ENCODE measurements at places on chromosomes 7 and 10.

GRCh38 chr10:64430690-64431323, 909.6 kb downstream of the REEP3 start:
- no peak for DNase-seq

GRCh38 chr10:79547973-79548372, 12.2 kb downstream of the SFTPA2 start:
- no peak for DNase-seq

- DNase-seq = no peak
Observed at GRCh38 chr7:131170440-131171271, 157.0 kb upstream of the MKLN1 start.

DNA sequence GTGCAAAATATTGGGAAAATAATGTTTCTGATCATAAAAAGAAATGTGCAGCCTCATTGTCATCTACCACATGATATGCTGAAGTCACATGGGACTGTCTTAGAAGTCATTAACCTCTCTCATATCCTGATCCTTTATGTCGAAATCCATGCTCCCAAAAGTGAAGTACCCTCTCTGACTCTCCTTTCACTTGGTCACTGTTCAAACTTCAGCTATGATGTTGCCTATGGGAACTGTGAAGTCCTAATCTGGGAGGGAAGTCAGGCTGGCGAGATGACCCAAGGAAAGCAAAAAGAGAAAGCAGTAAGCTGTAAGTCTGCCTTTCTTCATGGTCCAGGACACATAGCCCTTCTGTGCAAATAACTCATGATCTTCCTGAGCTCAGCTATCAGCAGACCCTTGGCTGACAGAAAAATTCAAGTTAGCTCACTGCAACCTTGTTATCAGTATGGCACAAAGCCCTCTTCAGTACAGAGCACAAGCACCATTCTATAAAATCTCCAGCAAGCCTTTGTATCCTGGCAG, 29.5 kb downstream of the WASL start:
- DNase-seq = no peak
